ENCODE measurements at places on chromosomes 16 and 17. TPM values are rescaled to one million over a fixed set of nuclear protein-coding genes. Genes with fewer than 3 reads are reported as not detected.

Gene MT1G
- 0.87 TPM for total RNA-seq

- H3K27ac ChIP-seq = no peak overlapping the region
- H3K36me3 ChIP-seq = no peaks in the 10 kb centered on the region
- no peaks in the 10 kb centered on the region for H3K27me3 ChIP-seq
- no peak overlapping the region for H3K4me3 ChIP-seq
- no peaks in the 10 kb centered on the region for H3K4me1 ChIP-seq
These were observed 121.1 kb downstream of the TMEM114 start for GRCh38 chr16:8469102-8469778.

Gene CD19
- total RNA-seq = not detected

Gene GINS3
- 3.6 TPM for total RNA-seq

Gene ALDH3A1
- total RNA-seq = not detected
